Cerebellar nuclear complex (tissue), 1 donor: ENCODE measurements at places on chromosomes 11 and 22.
A peak's percentile ranks its signal among the peaks of the same experiment; 100 is the strongest.

GRCh38 chr11:85316967-85317366 lies 310.2 kb downstream of the DLG2 start:
- no peak for DNase-seq

GRCh38 chr11:17551347-17552040 lies 4.4 kb downstream of the OTOG start:
- no peak for DNase-seq

DNA sequence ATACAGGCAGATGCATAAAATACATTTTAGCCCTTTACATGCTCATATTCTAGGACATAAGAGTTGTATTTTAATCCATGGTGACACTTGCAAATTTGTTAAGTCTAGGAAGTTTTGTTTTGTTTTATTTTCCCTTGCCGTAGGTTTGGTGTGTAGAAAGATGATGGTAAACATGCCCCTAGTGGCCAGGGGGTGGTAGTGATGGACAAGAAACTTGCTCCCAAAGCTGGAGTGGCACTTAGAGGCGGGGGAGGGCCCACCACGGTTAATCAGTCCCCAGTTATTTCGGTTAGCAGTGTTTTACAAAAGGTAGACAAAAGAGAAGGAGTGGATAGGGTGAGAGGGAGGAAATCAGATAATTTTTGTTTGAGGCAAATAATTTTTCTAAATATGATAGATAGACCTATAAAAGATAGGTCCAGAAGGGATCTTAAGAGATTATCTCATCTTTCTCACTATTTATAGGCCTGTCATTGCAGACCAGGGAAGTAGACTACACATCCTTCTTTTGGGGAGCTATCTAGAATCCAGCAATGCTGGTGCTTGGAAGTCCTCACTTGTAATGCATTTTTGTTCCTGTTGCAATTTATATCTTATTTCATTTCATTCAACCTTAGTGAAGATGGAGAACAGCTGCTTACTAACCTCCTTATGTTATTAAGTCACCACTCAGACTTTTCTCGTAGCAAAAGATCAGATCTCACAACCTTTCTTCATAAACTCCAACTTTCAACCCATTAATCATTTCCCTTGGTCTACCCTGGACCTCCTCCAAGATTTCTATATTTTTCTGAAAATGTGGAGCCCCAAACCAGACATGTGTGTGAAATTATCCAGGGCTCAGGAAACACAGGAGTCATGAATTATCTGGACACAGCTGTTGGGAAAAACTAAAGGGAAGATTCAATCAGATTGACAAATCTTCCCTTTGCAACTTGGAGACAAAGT lies 5.9 kb upstream of the BDNF start:
- no peak for DNase-seq

DNA sequence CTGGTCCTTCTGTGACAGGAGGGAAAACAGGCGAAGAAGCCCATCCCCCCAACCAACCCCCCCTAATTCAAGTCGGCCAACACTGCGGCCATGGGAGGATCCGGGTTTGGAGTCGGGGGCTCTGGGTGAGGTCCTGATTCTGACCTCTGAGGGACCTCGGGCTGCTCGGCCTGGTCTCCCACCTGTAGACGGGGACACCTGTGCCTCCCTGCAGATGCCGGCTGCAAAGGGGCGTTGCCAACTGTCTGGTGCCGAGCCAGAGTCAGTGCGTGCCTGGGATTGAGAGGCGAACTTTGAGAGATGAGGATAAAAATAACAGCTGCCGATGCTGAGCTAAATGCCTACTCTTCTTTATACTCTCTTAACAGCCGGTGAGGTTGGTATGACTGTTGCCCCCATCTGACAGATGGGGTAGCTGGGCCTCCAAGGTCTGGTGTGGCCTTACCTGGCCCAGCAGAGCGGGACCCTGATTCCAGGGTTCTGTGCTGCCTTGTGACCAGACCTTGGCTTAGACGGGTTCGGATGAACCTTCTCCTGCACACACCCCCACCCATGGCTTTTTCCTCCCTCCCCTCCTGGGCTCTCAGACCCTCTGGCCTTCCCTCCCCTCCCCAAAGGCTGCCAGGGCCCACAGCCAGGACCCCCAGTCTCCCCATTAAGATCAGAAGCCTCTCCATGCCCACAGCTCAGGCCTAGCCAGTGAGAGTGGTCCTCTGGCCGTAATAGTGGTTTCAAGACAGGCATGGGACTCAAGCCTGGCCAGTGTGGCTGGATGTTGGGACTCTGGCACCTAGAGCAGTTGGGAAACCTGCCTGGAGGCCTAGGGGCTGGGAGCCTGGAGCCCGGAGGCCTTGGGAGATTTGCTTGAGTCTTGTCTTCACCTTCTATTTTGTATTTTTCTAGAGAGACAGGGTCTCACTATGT lies 41.7 kb downstream of the KCNJ4 start:
- no peak for DNase-seq

- DNase-seq: no peak
Observed at GRCh38 chr22:50303848-50304527, 3.5 kb downstream of the PLXNB2 start.

DNA sequence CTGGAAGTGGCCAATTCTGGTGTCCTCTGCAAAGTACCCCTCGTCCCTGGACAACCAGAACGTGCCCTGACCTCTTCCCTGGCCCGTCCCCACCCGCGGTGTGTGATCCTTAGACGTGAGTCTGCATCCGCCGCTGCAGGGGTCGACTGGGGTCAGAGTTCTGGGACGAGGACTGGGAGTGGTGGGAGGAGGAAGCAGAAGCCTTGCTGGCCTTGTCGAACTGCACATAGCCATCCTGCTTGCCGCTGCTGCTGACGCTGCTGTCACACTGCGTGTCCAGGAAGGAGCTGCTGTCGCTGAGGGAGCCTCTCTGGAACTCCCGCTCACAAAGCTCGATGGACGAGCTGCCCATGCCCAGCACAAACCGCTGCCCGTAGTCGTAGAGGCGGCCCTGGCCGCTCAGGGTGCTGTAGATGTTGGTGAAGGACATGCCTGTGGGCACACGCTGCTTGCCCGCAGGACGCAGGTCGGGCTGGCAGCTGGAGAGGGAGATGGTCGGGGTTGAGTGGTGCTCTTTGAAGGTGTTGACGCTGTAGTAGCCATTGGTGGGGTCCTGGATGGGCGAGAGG lies 69.1 kb downstream of the ST3GAL4 start:
- no peak for DNase-seq

GRCh38 chr11:114571712-114572111 lies 12.0 kb upstream of the NXPE1 start:
- DNase-seq: no peak

DNA sequence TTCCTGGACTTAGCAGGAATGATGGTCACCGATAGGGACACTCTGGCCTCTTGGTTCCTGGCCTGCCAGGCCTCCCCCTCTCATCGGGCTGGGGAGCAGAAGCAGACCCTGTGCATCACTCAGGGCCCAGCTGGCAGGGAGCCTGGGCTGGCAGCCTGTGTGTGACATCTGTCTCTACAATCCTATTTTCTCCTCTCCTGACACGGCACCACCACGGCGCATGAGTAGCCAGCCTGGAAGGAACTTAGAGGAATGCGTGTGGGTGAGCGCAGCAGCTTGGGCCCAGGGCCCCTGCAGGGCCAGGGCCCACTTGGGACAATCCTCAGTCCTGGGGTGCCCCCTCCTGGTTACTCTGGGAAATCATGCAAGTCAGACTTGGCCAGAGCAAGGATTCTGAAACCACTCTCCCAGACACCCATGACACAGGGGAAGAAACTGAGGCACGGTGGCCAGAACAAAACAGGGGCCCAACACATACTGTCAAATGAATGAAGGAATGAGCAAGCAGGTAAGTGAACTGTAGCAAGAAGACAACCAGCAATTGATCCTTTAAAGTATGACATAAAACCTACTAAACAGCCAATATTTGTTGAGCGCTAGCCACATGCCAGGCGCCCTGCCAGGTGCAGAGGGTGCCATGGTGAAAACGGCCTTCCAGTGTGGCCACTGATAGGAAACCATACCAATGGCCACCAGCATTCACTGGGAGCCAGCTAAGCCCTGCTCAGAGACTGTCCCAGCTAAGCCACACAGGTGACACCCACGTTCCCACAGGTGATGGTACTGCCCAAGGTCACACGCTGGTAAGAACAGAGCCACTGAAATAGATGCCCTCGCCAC lies 13.3 kb downstream of the RSPH14 start:
- DNase-seq: peak; percentile 74

- DNase-seq: no peak
Observed at GRCh38 chr11:82752801-82753200, 19.1 kb upstream of the FAM181B start.

- DNase-seq: no peak
Observed at GRCh38 chr22:19889951-19890350, 35.3 kb upstream of the GNB1L start.

DNA sequence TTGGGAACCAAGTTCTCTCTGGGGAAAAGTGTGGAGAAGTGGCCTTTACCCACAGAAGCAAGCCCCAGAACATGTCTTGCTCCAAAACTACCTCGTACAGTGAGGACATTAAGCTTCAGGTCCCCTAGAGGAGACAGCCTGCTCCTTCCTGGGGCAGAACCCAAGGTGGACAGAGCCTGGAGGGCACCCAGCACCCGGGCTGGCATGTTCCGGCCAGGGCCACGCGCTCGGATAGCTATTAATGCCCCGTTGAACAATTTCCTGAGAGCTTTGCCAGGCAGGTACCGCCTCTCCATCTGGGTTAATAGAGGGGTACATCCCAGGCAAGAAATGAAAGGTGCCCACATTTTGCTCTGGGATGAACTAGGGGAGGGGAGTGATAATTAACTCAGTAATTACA lies 169.0 kb upstream of the GRK3 start:
- no peak for DNase-seq

- DNase-seq: no peak
Observed at GRCh38 chr22:36884349-36885158, 23.7 kb downstream of the NCF4 start.

DNA sequence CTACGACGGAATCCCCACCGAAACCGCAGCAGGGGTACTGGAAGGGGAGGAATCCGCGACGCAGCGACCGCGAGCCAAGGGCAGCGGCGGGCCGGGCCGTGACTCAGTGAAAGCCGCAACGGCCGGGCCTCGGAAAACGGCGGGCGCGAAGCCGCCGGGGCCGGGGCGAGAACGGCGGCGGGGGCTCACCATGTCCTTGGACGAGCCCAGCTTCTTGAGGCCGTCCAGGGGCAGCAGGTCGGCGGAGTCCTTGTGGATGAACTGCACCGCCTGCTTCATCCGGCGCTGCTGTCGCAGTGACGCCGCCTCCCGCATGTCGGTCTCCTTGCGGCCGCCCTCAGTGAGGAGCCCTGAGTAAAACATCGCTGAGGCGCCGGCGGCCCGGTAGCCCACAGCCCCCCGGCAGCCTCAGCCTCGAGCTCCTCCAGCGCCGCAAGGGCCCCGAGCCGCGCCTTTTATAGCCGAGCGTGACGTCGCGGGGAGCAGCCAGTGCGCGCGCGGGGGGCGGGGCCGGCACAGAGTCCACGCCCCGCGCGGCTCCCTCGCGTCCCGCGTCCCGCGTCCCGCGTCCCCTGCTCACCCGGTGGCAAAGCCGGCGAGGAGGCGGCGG lies at the start of gene NRIP3:
NRIP3 (minus strand) TSS at position 429 of the 610 bp plus-strand sequence; CDS start at position 363, 66 bp downstream.
- DNase-seq: no peak

DNA sequence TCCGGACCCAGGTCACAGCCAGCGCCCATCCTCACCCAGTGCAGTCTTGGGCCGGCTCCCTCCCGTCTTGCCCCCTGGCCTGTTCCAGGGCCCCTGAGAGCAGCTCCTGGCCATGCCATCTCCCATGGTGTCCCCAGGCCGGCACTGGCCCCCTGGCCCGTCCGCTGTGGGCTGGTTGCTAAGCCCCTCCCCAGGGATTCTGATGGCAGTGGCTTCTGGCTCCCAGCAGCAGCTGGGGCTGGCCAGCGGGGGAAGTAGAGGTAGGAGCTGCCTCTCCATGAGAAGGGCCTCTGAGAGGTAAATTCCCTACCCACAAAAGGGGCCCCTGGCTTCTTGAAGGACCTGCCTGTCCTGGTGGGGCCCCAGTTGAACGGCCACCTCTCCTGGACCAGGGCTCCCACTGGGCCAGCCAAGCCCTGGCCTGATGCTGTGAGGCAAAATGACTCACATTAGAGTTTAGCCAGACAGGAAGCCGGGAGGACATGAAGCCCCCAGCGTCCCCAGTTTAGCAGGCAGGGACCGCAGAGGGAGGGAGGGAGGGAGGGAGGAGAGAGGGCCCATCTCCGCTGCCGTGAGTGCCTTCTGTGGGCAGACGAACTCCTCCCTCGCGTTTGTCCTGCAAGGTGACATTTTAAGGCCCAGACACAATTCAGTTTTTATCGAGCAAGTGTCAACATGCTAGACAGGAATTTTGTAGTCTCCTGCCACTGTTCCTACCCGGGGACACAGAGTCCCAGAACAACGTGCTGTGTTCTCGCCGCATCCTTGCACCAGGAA lies 32.9 kb upstream of the GAL start:
- no peak for DNase-seq

GRCh38 chr11:34805937-34806336 lies 110.2 kb downstream of the APIP start:
- no peak for DNase-seq

DNA sequence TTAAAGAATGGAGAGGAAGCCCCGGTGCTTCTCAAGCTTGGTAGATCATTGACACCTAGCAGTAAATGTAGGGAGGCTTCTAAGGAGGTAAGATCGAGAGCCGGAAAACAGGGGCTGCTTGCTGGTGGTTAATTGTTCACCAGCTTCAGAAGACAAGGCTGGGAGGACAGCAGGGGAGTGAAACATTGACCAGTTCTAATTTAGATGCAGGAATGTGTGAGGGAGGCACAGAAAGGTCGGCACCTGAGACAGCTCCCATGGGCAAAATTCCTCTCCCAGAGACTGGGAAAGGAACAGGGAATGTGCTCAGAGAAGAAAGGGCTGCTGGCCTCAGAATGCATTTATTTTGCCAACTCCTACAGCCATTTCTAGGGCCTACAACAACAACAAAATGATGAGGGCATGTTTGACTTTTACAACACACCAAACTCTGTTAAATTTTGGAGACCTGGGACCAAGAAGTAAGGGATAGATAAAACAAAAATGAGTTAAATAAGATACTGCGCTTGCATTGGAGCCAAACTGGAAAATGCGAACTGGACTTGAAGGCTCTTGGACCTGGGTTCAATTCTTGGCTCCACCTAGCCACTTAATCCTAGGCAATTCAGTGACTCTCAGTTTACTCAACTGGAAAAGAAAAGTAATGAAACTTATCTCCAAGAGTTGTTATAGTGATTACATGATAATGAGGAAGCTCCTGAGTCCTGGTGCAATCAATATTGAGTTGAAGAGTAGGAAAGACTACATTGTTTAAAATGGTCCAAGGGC lies 31.0 kb downstream of the FZD4 start:
- no peak for DNase-seq

DNA sequence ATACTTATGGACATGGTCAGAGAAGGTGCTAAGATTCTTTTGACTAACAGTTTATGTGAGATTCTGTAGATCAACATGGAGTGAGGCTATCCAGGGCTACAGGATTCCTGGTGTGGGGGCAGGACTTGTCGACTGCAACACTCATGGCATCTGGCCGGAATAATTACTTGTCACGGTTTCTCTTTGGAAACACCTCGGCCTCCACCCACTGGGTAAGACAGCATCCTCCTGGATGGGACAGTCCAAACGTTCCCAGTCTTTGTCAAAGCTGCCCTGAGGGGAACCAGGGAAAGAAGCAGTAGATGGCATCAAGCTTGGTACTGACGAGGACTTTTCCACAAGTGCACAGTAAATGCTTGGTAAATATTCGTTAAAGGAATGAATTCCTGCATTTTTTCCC lies 762.8 kb downstream of the BRD1 start:
- no peak for DNase-seq
